ENCODE measurements at places on chromosomes 4 and X.

- no peak overlapping the region for H3K27ac ChIP-seq
- no peak overlapping the region for H3K4me3 ChIP-seq
- no peak for DNase-seq
- H3K4me1 ChIP-seq = no peaks in the 10 kb centered on the region
- H3K27me3 ChIP-seq = no peaks in the 10 kb centered on the region
These were observed 560.4 kb downstream of the ANKRD50 start for GRCh38 chr4:124152132-124152531.

GRCh38 chrX:74104356-74105015, 199.5 kb upstream of the ZCCHC13 start:
- H3K27ac ChIP-seq = no peak overlapping the region
- no peaks in the 10 kb centered on the region for H3K4me1 ChIP-seq
- no peak overlapping the region for H3K4me3 ChIP-seq
- H3K36me3 ChIP-seq = no peaks in the 10 kb centered on the region

DNA sequence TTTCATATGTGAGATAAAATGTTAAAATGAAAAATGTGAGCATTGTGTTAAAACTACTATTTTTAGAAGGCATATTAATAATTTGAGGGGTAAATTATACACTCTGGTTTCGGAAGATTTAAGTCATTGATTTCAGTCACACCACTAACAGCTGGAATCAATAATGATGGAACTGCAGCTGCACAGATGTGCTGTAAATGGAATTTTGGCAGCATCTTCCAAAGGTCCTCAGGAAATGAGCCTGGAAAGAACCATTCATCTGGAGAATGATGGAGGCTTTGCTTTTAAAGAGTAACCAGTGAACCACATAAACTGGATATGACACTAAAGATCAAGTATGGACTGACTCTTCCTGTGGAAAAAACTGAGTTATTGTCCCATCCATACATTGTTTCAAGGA, 759.0 kb upstream of the EPHA5 start:
- no peaks in the 10 kb centered on the region for H3K4me1 ChIP-seq
- no peak for DNase-seq

DNA sequence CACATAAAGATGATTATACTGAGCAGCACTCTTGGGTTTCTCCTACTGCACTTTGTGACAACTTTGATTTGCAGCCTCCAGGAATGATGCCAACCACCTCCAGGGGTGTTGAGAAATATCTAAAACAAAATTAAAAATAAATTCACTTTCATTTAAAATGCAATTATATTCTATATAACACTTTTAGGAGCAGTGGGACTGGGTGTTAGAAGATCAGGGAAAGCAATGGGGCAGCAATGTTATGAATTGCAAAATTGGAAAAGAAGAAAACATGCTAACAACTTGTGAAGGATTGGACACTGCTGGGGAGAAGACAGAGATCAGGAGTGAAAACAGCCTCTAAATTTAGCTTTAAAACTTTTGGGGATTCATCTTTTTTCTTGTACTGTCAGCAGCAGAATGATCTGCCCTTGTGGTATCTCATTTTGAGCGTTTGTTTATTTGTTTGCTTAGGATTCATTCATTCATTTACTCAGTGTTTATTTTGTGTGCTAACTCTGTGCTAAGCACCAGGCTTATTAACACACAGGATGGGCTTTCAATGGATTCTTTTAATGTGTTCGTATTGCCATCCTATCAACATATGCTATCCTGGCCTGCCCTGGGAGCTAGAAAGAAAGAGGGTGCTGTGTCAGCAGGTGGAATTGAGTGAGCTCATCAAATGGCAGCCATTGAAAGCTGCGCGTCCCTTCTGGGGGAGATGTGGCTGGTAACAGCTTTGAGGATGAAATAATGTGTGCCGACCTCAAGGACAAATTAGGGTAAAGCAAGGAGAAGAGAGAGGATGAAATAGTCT, 96.5 kb downstream of the FRMPD4 start:
- no peak overlapping the region for H3K4me3 ChIP-seq
- no peaks in the 10 kb centered on the region for H3K27me3 ChIP-seq
- H3K4me1 ChIP-seq = no peaks in the 10 kb centered on the region
- H3K36me3 ChIP-seq = no peaks in the 10 kb centered on the region

DNA sequence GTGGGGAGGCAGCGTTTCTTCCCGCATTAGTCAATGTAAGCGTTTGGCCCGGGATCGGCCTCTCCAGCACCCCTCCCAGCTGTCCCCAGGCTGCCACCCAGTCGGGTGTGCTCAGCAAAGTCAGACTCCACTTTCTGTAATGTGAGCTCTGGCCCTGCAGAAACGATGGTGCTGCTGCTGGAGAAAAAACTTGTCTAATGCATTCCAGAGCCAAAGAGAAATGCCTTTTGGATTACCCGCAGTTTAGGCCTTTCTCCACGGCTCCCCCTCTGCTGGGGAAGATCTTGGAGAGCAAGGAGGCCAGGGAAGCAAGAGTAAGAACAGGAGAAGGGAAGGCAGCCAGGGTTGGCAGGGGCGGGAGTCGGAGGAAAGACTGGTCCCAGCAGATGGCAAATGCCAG, 55.2 kb downstream of the ELF4 start:
- no peak overlapping the region for H3K4me3 ChIP-seq
- H3K36me3 ChIP-seq = no peaks in the 10 kb centered on the region
- no peak for DNase-seq
- peak overlapping the region; percentile 79 for H3K27ac ChIP-seq

- peaks cover 1% of the 10 kb centered on the region for H3K27me3 ChIP-seq
- no peaks in the 10 kb centered on the region for H3K36me3 ChIP-seq
- H3K4me1 ChIP-seq = no peaks in the 10 kb centered on the region
- no peak for DNase-seq
- H3K4me3 ChIP-seq = no peak overlapping the region
- H3K27ac ChIP-seq = no peak overlapping the region
These were observed 8.5 kb upstream of the KLHL34 start for GRCh38 chrX:21666679-21667078.

DNA sequence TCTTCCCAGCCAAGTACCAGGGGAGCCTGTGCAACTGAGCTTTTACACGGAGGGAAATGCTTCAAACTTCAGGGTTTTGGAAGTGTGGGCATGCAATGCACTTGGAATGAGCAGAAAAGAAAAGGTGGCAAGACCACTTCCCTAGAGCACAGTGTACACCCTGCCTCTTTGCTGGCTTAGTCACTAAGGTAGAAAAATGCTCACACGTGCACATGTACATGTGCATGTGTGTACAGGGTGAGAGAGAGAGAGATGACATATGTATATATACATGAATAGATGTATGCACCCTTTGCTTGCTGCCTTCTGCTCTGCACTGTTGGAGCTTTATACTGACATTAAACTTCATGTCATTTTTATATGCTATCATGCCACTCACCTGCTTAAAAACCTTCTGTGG, 7.9 kb upstream of the KLF3 start:
- no peak overlapping the region for H3K4me3 ChIP-seq
- peaks cover 10% of the 10 kb centered on the region for H3K36me3 ChIP-seq
- H3K27me3 ChIP-seq = peaks cover 13% of the 10 kb centered on the region
- no peak for DNase-seq

GRCh38 chr4:3827616-3828492, 61.7 kb downstream of the ADRA2C start:
- DNase-seq = no peak
- H3K27ac ChIP-seq = no peak overlapping the region
- no peak overlapping the region for H3K4me3 ChIP-seq
- no peaks in the 10 kb centered on the region for H3K4me1 ChIP-seq
- no peaks in the 10 kb centered on the region for H3K27me3 ChIP-seq

DNA sequence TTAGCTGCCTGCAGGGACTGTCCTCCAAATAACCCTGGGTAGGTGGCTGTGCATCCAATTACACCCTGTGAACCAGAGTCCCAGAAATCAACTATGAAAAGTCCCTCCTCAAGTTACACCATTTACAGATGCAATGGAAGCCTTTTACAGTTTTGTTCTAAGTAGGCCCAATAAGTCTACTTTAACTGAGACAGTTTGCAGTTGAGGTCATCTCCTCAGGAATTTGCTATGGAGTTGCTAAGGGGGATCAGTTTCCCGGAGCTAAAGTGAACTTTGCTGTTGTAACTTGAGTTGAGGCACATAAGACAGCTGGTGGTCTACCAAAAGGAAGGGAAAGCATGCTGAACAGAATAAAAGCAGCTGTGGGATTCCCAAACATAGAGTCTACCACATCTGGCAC, 121.6 kb upstream of the STK26 start:
- H3K4me3 ChIP-seq = no peak overlapping the region
- no peaks in the 10 kb centered on the region for H3K27me3 ChIP-seq
- no peaks in the 10 kb centered on the region for H3K36me3 ChIP-seq
- H3K27ac ChIP-seq = no peak overlapping the region

DNA sequence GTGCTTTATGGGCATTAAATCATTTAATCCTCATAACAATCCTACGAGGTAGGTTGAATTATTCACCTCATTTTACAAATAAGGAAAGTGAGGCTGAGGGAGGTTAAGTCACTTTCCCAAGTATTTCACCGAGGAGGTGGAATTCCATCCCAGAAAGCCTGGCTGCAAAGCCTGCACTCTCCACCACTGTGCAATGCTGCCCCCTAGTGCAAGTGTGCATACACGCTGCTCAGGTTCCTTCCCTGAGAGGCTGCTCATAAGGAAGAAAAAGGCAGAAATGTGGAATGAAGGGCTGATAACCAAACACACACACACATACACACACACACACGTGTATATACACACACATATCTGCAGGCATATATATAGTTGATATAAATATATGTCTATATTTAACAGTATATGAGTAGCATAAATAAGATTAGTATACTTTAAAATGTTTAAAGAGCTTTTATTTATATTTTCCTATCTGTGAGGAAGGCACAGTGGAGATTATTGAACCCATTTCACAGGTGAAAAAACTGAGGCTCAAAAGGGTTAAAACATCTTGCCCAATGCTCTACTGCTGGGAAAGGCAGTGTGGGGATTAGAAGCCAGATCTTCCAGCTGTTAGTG, 714.5 kb upstream of the TENM3 start:
- no peaks in the 10 kb centered on the region for H3K4me1 ChIP-seq
- H3K27ac ChIP-seq = no peak overlapping the region
- no peak overlapping the region for H3K4me3 ChIP-seq
- H3K27me3 ChIP-seq = no peaks in the 10 kb centered on the region
- H3K36me3 ChIP-seq = no peaks in the 10 kb centered on the region

DNA sequence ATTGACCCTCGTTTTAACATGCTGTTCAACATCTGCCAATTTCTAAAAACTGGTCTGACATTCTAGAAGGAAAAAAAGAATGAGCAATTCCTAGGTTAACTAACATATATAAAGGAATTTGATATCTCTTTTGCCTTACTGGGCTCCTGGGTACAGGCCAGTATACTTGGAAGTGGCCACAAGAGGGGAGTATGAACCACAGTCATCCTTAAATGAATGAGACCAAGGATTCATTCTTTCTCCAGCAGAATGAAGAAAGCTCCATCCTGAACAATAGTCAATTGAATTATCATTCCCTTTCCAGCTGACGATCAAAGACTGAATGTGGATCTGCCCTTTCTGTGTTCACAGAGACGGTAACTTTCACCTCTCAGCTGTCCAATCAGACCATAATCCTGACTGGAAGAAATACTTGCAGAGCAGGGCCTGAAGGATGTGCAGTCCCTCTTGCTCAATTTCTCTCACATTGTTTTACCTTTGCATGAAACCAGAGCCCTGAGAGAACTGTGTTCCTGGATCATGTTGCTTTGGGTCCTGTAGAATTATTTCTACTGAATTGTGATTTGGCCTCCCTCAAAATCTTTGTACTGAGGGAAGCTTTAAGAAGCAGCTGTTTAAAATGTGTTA, 14.8 kb upstream of the SPARCL1 start:
- no peaks in the 10 kb centered on the region for H3K36me3 ChIP-seq
- no peak overlapping the region for H3K27ac ChIP-seq
- H3K27me3 ChIP-seq = peaks cover 10% of the 10 kb centered on the region
- no peak overlapping the region for H3K4me3 ChIP-seq
- H3K4me1 ChIP-seq = no peaks in the 10 kb centered on the region

DNA sequence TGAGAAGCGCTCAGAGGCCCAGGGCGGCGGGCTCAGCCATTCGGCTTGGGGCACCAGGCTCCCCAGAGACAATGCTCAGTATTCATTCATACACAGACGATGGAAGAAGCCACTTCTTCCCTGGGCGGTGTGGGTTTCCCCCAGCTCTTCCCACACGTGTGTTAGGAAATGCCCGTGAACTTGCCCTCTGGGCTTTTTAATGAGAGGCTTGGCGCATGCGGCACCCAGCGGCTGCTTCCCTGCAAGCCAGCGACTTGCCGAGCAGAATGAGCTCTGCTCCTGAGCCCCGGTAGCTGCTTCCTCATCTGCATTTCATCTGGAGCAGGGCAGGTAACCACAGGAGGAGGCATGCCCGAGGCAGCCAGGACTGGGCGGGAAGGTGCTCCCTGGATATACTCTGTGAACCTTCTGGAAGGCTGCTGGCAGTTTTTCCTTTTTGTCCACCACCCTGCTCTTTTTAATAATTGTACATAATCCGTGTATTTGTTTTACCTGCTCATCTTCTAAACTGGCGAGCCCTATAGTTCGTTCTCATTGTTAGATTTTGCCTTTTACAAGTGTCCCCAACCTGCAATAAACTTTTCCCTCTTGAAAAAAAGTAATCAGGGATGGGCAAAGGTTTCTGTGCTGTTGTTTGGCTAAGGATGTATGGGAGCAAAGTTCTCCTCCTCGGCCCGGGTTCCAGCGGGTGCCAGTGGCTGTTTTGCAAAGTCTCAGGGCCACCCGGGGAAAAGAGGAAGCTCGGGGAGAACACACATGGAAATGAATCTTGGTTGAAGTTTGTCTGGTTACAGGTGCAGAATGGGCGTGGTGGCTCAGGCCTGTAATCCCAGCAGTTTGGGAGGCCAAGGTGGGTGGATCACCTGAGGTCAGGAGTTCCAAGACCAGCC, 178.8 kb downstream of the DCLK2 start:
- H3K27ac ChIP-seq = no peak overlapping the region
- no peak for DNase-seq
- no peaks in the 10 kb centered on the region for H3K36me3 ChIP-seq
- no peak overlapping the region for H3K4me3 ChIP-seq
- no peaks in the 10 kb centered on the region for H3K4me1 ChIP-seq

DNA sequence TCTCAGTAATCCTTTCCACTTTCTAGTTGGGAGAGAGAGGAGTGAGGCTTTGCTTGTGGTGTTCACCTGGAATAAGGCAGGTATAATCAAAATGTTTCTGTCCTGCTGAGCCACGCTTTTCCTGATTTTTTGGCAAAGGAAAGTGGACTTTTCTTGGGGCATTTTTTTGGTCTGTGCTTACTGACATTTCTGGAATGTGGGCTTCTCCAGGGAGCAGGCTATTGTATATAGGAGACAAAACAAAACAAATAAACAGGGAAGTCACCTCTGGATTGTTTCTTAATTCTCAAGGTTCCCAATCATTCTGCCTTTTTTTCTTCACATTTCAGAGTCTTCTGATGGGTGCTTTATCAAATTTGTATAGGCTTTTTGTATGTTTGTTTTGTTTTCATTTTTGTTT, 25.7 kb upstream of the RP2 start:
- no peaks in the 10 kb centered on the region for H3K4me1 ChIP-seq
- no peak for DNase-seq
- peaks cover 2% of the 10 kb centered on the region for H3K27me3 ChIP-seq
- H3K36me3 ChIP-seq = no peaks in the 10 kb centered on the region

DNA sequence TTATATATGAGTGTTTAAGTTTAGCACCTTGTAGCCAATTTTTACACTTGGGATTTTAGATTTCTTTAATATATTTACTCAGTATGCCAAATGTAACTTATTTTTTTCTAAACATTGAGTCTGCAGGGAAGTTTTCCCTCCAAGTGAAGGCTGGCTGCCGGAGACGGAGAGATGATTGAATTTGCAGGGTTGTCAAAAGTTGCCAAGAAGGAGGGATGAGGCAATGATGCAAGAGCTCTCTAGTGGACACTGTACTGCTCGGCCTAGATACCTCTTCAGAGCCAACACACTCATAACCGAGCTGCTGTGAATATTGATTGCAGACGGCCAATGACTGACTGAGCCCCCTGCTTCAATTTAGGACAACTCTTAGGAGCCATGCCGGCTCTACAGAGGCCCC, 318.6 kb upstream of the CASK start:
- DNase-seq = no peak
- no peaks in the 10 kb centered on the region for H3K27me3 ChIP-seq
- H3K36me3 ChIP-seq = no peaks in the 10 kb centered on the region
- no peak overlapping the region for H3K27ac ChIP-seq

All from activated CD4-positive, alpha-beta T cell treated with anti-CD3 and anti-CD28 coated beads, Interleukin-2, amount 10 ng/mL, durations not matched to agents 7 days and 5 days (primary cell).